ENCODE measurements at places on chromosomes 2 and 18. TPM values are rescaled to one million over a fixed set of nuclear protein-coding genes. Genes with fewer than 3 reads are reported as not detected.

The C1QL2 gene
- polyA plus RNA-seq = 5.2 TPM

The SPATA3 gene
- not detected for polyA plus RNA-seq

The SLC4A5 gene
- 0.37 TPM for polyA plus RNA-seq

The LBX2 gene
- polyA plus RNA-seq = 2.5 TPM

The AQP12A gene
- polyA plus RNA-seq = not detected

The ANKRD30B gene
- polyA plus RNA-seq = not detected

The WDR43 gene
- 4.8 TPM for polyA plus RNA-seq

The ALK gene
- polyA plus RNA-seq = 0.41 TPM

The L3MBTL4 gene
- polyA plus RNA-seq = 4.5 TPM

The IHH gene
- not detected for polyA plus RNA-seq

The ALLC gene
- polyA plus RNA-seq = not detected

The LOXHD1 gene
- polyA plus RNA-seq = not detected

The SERPINB12 gene
- polyA plus RNA-seq = not detected

The C2orf15 gene
- polyA plus RNA-seq = 10.7 TPM

The MRO gene
- polyA plus RNA-seq = 7.2 TPM

The C2orf66 gene
- not detected for polyA plus RNA-seq

The IL36B gene
- polyA plus RNA-seq = not detected

The CREG2 gene
- 3.8 TPM for polyA plus RNA-seq

The HRH4 gene
- not detected for polyA plus RNA-seq

The EPAS1 gene
- 80.4 TPM for polyA plus RNA-seq

The SLC66A3 gene
- 4.1 TPM for polyA plus RNA-seq

The HOXD8 gene
- polyA plus RNA-seq = 10.0 TPM

The GPR155 gene
- 2.8 TPM for polyA plus RNA-seq

GRCh38 chr2:72778410-72778809 is 47.4 kb downstream of the EXOC6B start:
- DNase-seq = no peak

GRCh38 chr2:26469092-26469710 is 8.7 kb downstream of the OTOF start:
- no peak for DNase-seq

GRCh38 chr2:229071292-229071976 is 199.7 kb downstream of the PID1 start:
- no peak for DNase-seq

- DNase-seq = no peak
Observed at GRCh38 chr18:49490246-49490762, 3.3 kb upstream of the C18orf32 start.

GRCh38 chr2:206611191-206611590 is 31.1 kb upstream of the FAM237A start:
- DNase-seq = no peak

DNA sequence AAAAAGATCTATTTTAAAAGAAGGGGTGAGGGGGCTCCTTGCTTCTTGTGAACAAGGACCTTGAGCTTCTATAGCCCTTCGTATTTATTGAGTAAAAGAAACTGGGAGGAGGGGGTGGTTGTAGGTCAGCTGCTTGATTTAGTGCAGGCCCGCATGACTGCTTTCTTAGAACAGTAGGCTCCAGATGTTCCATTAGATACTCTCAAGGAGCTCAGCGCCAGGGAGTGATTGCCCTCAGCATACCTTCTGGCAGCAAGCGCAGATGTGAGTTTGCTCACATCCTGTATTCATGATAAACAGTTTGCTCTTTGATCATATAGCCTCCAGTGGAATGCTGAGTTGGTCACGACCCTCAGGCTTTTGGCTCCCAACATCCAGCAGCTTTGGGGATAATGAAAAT is 108.9 kb upstream of the XPO1 start:
- DNase-seq = no peak

- no peak for DNase-seq
Observed at GRCh38 chr18:42155024-42155423, 200.0 kb downstream of the PIK3C3 start.

GRCh38 chr2:172968061-172968469 is 107.6 kb upstream of the MAP3K20 start:
- DNase-seq = no peak

GRCh38 chr18:9140984-9141383 is 4.4 kb downstream of the ANKRD12 start:
- DNase-seq = no peak

DNA sequence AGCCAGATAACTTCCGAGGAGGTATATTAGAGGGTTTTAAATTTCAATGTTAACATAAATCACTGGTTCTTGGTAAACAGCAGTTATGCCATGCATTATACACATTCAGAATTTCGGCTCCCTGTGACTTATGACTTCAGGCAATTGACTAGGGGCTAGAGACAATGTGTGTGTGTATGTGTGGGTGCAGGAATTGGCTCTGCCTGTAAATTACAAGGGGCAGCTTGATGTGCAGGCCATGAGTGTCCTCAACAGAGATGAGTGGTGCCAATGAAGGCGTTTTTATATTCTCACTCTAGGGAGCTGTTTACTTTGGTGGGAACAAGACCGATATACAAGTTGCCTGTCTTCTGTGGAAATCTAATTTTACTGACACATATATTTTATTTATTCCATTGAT is 161.6 kb downstream of the CSRNP3 start:
- no peak for DNase-seq

DNA sequence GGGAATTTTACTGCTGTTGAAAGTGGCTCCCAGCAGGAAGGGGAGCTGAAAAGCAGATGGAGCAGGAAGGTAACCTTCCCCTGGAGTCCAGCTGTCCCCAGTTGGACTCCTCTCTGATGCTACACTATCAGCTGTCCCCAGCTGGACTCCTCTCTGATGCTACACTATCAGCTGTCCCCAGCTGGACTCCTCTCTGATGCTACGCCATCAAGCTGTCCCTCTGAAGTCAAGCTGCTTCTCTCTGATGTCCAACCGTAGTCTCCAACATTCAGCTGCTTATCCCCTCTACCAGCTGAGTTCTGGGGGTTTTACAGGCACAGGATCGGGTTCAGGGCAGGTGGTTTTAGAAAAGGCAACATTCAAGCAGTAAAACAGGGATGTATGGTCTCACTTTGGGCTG is 19.8 kb upstream of the SUCLG1 start:
- DNase-seq = no peak

DNA sequence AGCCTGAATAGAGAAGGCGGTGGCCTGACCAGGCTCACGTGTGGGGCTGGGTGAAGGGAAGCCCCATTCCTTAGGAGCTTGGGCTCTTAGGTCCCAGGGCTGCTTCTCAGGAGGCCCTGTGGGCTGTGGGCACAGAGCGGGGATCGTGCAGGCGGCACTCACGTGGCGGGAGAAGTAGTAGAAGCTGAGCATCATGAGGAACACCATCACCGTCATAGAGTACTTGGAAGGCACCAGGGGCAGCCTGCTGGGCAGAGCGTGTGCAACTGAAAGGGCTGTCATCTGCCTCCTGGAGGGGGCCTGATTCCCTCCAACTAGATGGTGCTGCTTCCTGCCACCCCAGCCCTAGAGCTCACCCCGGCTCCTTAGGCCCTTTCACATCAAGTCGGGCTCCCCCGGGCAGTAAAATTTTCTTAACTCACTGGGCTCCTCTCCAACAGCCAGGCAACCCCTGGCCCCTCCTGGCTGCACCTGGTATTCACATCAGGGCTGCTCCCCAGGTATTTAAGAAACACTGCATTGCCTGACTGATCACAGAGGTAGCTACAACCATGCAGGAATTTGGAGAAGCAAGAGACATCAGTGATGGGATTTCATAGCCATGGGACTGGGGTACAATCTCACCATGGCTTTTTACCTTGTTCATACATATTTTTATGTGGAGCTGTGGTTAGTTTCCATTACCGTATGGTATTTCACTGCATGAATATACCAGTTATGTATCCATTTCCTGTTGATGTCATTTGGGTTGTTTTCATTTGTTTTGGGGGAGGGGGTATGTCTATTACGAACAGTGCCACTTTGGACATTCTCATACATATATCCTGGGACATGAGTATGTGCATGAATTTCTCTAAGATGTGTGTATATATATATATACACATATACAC is 32.9 kb downstream of the CENPO start:
- DNase-seq = no peak

- DNase-seq = no peak
Observed at GRCh38 chr18:42264497-42264896, 309.5 kb downstream of the PIK3C3 start.

GRCh38 chr2:137638932-137639331 is 325.3 kb upstream of the HNMT start:
- no peak for DNase-seq

DNA sequence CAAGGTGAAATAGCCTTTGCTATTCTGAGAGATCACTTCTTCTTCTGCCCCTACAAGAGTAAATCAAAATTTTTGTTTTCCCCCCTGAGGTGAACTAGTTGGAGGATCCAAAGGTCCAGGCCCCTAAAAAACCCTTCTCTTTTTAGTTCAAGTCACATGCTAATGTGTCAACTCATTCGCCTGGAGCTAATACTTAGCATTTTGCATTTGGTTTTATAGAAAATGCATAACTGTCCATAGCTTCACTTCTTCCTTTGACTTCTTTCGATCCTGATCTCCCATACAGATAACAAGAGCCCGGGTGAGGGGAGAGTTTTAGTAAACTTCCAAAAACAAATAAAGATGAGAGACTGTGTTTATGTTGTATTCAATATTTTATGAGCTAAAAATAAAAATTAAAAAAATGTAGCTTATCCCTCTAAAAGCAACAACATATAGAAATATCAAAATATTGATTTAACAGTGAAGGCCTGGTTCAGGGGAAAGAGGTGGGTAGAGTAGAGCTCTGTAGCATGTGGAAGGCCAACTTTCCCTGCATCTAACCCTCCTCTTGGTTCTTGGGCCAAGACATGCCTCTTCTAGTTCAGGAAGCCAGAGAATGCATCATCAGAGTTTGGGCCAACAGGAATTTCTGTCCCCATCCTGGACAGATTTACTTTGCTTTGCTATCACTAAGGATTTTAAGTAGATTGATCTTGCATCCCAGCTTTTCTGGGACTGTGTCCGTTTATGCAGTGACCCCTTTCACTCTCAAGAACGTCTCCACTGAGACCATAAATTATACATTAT is 333.8 kb downstream of the ALK start:
- no peak for DNase-seq

DNA sequence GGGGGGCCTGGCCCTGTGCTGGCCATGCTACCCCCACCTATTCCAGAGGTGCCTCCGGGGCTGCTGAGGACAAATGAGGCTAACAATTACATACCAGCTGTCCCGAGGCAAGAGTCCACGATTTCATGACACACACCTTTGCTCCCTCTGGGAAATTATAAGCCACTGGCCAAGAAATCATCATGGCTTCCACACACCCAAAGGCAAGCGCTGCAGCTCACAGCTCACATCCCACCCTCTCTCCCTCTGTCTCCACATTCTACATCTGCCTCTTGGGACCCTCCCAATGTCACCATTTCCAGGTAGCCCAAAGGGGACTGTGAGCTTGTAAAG is 134.4 kb downstream of the HDAC4 start:
- DNase-seq = no peak

GRCh38 chr18:58580623-58581022 is 48.3 kb downstream of the ALPK2 start:
- no peak for DNase-seq

- no peak for DNase-seq
Observed at GRCh38 chr2:235087832-235088495, 136.1 kb downstream of the SH3BP4 start.

- no peak for DNase-seq
Observed at GRCh38 chr18:58416704-58417683, 211.9 kb downstream of the ALPK2 start.

GRCh38 chr18:76621226-76621625 is 126.2 kb upstream of the ZNF516 start:
- DNase-seq = peak; percentile 58

- no peak for DNase-seq
Observed at GRCh38 chr2:38149531-38149930, 73.6 kb upstream of the CYP1B1 start.

GRCh38 chr2:222714361-222715241 is 43.1 kb downstream of the MOGAT1 start:
- no peak for DNase-seq

DNA sequence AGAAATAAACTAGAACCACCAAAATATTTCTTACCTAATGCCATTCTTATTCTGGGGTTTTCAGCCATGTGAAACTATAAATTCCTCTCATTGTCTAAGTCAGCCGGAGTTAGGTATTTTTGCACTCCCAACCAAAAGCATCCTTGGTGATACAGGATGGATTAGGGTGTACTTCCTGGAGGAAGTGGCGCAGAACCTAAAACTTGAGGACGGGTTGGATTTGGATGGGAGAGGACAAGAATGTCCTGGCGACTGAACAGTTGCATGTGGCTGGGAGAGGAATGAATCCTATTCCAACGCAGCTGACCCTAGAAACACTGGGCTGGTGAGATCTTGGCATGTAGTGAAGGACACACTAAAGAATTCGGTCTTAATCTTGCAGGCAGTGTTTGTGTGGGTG is 58.5 kb downstream of the E2F6 start:
- no peak for DNase-seq

DNA sequence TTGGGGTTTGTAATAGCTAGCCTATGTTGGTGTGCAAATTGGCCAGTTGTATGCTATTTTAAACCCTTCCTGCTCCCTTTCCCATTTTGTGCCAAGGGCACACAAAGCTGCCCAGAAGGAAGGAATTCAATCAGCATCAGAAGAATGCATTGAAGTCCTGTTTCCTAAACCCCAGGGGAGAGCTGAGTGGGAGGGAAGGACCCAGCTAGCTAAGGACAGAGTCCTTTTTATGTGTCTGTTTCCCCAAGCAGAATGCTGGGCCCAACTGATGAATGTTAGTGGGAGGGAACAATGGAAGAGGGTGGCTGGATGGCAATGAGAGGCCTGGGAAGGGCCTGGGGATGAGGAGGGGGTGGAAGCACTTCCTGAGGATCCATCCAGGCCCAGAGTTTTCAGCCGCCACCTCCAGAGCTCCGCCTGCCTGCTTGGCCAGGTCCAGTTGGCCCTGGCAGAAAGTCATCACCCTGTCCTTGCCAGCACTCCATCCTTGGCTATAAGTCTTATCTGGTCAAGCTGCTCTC is 32.7 kb downstream of the MEX3C start:
- peak; percentile 15 for DNase-seq

- no peak for DNase-seq
Observed at GRCh38 chr2:149877074-149877473, 289.5 kb upstream of the MMADHC start.

GRCh38 chr2:17646081-17646554 is 105.6 kb downstream of the VSNL1 start:
- peak; percentile 79 for DNase-seq

- DNase-seq = peak; percentile 92
Observed at GRCh38 chr2:151973901-151974199, 125.0 kb downstream of the CACNB4 start.

DNA sequence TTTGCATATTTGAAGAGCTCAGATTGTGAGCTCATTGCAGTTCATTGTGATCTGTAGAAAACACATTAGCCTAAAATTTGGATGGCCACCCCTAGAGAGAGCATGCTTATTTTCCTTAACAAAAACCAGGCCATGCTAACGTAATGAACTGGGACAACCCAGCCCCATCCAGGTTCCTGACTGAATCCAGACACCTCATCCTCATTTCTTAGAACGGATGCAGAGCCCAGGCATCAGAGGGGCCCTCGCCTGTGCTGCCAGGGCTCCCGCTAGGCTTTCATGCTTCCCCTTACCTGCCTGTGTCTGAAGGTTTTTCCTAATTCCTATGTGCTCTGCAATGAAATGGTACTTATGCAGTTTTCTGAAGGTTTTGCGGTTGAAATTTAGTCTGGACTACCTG is 171.1 kb downstream of the CCDC102B start:
- DNase-seq = no peak

GRCh38 chr2:121049131-121049530 is 235.9 kb downstream of the TFCP2L1 start:
- no peak for DNase-seq

All from brain (organoid and tissue), 16 donors.